Lung microvascular endothelial cell (primary cell): ENCODE measurements at places on chromosomes 1 and 21.

- no peak for DNase-seq
Observed at GRCh38 chr1:182110635-182111034, 49.1 kb upstream of the ZNF648 start.

DNA sequence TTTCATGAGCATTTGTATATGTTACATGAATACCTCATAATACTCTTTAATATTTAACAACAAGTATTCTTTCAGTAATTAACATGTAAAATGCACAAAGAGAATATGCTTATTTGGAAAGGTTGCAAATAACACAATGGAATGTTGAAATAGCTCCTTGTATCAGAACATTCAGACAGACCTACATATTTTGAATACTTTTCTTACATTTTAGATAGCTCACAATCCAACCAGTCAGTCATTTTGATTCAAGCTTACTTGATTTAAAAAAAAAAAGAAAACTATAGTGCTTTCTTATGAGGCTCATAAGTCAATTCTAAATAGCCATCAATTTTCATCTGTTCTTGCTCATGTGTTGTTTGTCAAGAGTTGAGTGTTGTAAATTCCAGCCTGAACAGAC, 518.8 kb downstream of the ADGRL2 start:
- DNase-seq, result no peak

- DNase-seq, result no peak
Observed at GRCh38 chr1:221840511-221841243, 98.8 kb upstream of the DUSP10 start.

GRCh38 chr1:36522461-36523229, 39.9 kb upstream of the CSF3R start:
- no peak for DNase-seq

- DNase-seq, result no peak
Observed at GRCh38 chr21:44694776-44695175, 2.2 kb upstream of the KRTAP10-12 start.

- no peak for DNase-seq
Observed at GRCh38 chr1:29113413-29114117, 10.1 kb downstream of the TMEM200B start.

GRCh38 chr1:975896-976683, 5.8 kb downstream of the PERM1 start:
- DNase-seq, result no peak

DNA sequence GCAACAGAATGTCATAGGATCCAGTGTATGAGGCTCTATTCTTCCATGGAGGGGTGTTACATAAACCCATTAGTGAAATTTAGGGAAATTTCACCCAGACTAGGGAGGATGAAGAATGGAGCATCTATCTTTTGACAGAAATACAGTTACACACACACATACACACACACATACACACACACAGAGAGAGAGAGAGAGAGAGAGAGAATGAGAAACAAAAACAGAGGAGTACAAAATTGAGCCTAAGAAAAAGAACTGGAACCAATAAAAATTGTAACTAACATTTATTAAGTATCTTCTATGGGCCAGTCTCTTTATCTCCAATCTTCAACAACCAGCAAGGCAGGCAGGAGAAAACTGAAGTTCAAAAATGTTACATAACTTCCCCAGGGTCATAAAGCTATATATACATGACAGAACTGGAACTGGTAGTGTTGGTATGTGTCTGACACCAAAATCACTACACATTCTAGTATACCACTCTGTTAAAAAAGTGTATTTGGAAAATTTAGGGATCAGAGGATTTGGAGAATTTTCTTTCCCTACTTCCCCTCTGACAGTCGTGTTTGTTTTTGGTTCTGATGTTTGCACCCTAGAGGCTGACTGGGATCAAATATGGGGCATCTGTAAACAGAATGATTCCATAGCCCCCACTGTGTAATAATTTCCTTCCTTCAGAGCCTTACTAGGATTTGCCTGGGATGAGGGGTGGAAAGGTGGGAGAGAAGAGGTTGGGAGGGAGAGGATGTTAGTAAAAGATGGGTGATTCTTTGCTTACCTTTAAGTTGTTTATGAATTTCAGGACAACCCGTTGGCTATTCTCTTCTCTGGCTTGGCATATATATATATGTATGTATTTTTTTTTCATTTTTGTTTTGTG, 1.0 kb upstream of the ZFYVE9 start:
- DNase-seq, result peak; percentile 12

- no peak for DNase-seq
Observed at GRCh38 chr1:210257698-210258529, 25.3 kb downstream of the SERTAD4 start.

DNA sequence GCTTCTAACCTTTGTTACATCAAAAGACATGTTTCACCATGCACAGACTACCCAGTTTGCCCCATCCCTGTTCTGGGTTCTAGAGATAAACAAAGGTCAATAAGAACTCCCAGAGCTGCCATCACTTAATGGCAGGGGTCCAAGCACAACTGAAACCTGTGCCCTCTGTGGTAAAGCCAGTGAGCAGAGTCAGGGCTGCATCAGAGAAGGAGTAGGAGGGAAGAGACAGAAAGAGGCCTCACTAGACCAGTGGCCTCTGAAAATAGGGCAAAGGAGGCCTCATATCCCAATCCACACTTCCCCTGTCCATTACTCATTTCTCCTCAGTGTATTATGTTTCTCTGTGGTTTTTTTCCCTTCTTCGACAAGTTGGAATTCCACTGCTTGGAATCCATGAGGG, 10.2 kb downstream of the ATP1A2 start:
- DNase-seq, result no peak

DNA sequence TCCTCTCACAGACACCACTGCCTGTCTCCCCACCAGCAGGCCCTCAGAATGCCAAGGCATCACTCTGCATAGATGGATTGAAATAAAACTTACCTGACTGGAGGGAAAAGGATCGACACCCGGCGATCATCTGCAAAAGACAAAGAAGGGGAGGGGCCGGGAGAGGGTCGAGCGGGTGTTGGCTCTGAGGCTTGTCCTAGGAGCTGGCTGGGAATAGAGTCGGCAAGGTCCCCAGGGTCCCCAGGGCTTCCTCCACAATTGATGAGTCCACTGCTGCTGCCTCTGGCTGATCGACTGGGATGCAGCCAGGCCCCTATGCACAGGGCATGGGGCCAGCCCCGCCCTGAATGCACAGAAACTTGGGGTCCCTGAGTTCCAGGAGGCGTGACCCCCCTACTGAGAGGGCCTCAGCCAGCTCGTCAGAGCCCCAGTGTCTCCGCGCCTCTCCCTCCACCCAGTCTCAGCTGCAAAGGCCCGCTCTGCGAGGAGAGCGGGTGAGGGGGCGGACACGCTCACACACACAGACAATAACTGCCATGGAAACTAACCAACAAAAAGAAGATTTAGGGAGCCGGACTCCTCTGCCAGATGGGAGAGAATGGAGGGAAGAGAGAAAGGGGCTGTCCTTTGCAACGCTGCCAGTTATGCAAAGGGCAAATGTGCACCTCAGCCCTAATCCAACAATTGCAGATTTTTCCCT, at the start of gene KLHDC8A:
Gene KLHDC8A, minus strand, starts transcription at position 483 of the 700 bp plus-strand sequence. CDS start 13,318 bp downstream, outside the sequence.
- DNase-seq, result peak; percentile 12
